ENCODE measurements at places on chromosomes 5 and 9.
A peak's percentile ranks its signal among the peaks of the same experiment; 100 is the strongest.

GRCh38 chr5:13470263-13470662, 474.2 kb downstream of the DNAH5 start:
- no peaks in the 10 kb centered on the region for H3K36me3 ChIP-seq
- no peak for DNase-seq

DNA sequence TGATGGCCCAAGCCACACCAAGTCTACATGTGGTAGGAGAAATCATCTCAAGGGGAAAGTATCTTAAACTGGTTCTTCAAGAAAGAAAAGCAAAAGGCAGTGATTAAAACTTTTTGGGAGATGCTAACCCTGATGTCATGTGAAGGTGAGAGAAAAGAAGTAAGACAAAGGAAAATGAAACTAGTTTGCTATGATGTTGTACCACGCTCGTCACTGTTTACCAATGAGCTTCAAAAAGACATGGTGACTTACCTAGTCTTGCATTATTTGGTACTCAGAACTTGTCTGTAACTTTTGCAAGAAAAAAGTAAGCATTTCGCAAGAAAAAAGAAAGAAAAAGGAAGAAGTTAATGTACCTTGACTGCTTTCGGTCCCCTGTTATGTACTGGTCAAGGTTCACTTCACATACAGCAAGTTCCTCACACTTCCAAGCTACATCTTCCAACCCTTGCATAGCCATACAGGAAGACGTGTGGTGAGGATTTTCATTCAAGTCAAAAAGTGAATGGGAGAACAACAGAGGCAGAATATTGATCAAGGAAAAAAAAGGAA, 739.3 kb downstream of the NR2F1-AS1 start:
- H3K4me3 ChIP-seq: no peak overlapping the region
- H3K4me1 ChIP-seq: no peaks in the 10 kb centered on the region
- no peak overlapping the region for H3K27ac ChIP-seq

DNA sequence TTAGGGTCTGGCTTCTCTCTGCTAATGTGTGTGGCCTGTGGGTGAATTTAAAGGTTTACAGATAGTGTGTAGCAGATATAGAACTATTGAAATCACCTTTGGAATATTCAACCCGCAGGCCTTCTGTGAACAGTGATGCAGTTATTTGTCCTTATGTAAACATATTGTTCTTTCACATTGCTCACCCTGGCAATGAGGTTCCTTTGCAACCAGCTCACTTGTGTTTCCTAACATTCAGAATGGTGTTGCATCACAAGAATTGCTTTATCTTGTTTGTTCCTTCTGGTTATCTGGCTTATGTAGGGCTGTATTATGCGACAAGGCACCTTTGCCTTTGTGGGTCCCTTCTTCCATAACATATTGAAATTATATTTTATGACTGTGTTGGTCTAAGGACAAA, 370.3 kb downstream of the NNT start:
- H3K27me3 ChIP-seq: no peaks in the 10 kb centered on the region
- DNase-seq: no peak
- no peaks in the 10 kb centered on the region for H3K36me3 ChIP-seq
- no peak overlapping the region for H3K4me3 ChIP-seq
- no peak overlapping the region for H3K27ac ChIP-seq

DNA sequence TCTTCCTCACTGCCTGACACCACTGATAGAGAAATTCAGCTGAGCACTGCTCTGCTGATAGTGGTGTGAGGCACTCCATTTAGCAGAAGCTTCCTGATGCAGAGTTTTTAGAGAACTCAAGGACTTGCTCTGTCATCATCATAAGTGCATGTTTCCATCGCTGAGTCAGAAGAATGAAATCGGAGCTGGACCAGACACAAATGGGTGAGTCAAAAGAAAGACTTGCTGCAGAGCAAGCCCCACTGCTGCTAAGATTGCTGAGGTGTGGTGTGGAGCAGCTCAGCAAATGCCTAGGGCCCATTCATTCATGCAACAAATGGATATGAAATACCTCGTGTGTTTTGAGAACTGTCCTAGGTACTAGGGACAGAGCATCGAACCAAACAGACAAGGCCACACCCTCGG, 410.2 kb upstream of the SLC30A5 start:
- no peak overlapping the region for H3K4me3 ChIP-seq
- H3K4me1 ChIP-seq: no peaks in the 10 kb centered on the region
- H3K27ac ChIP-seq: no peak overlapping the region
- no peaks in the 10 kb centered on the region for H3K36me3 ChIP-seq
- no peak for DNase-seq

DNA sequence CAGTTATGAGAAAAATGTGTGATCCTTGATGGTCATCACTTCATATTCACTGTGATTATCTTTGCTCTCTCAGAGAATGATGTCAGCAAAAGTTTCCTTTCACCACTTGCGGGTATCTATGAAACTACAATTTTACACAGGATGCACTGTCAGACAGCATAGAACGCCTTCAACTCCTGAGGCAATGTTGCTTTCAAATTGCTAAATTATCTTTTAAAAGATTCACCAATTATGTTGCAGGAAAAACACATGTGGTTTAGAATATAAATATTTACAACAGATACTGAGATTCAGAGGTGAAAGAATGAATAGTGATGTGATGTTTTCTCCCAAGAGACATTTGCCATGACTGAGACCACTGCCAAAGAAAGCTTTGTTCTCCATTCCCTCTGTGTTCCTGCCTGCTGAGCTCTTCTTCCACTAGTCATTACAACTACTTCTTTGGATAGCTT, 879.8 kb upstream of the DMAC1 start:
- no peaks in the 10 kb centered on the region for H3K4me1 ChIP-seq
- H3K36me3 ChIP-seq: no peaks in the 10 kb centered on the region
- no peak for DNase-seq
- no peak overlapping the region for H3K27ac ChIP-seq

DNA sequence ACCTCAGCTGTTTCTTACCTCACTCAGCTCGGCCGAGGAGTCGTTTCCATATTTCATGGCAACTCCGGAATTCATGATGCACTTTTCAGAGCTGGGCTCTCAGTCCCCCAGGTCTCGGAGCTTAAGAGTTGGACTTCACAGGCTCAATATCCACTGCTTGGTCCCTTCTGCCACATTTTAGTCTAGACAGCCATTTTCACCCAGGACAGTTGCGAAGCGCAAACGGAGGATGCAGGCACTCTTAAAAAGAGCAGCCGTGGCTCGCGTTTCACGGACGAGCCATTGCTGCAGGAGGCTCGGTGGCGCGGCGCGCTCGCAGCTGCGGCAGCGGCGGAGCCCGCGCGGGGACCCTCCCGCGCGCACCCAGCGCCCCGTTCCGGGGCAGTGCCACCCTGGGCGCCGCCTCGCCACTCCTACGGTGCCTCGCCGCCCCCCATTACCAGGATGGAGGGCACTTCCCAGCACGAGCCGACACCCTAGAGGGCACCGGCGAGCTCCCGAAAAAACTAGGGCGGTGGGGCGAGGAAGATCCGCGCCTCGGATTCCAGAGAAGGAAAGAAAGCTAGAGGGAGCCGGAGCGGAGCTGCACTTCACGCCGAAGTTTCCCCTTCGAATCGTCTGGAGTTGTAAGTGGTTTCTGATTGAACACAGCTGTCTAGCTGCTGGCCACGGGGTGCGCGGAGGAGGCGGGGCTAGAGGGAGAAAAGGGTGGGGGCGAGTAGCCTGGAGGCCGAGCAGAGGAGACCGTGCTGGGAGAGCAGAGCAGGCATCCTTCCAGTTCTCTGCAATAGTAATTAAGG, 140.3 kb downstream of the TSSK1B start:
- DNase-seq: peak; percentile 42
- H3K4me3 ChIP-seq: peak overlapping the region; percentile 81
- H3K4me1 ChIP-seq: peaks cover 23% of the 10 kb centered on the region
- peaks cover 32% of the 10 kb centered on the region for H3K27me3 ChIP-seq

DNA sequence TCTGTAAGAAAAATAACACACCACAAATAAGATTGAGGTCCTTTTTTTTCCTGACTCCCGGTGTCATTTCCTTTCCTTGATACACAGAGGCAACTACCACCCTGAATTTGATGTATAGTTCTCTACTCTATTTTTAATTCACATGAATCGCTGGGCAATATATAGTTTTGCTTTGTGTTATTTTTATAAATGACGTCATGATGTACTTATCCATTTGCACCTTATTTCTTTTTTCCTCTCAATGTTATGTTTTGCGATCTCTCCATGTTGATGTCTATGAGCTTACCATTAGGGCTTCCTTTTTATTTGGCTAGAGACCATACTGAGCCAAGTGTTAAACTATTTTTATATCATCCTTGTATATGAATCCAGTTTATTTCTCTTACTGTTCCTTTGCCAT, 175.9 kb downstream of the PAPPA start:
- no peak for DNase-seq
- H3K27me3 ChIP-seq: no peaks in the 10 kb centered on the region
- no peaks in the 10 kb centered on the region for H3K4me1 ChIP-seq

DNA sequence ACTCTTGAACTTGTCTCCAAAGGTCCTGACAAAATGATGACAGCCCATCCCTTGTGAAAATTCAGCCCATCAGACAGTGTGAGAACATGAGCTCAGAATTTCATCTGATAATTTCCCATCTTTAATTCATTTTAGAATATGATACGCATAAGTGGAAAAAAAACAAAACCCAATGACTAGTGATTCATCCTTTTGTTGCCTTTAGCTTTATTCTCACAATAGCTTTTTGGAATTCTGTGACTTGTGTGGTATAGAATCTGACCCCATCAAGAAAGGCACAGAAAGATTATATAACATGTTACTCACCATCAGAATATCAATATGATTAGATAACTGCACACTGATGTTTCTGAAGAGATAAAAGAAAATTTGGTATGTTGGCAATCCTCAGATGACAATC, 16.1 kb upstream of the TMED7 start:
- no peak for DNase-seq
- peaks cover 2% of the 10 kb centered on the region for H3K27me3 ChIP-seq
- no peak overlapping the region for H3K4me3 ChIP-seq
- H3K27ac ChIP-seq: no peak overlapping the region
- no peaks in the 10 kb centered on the region for H3K36me3 ChIP-seq

- no peak overlapping the region for H3K4me3 ChIP-seq
- H3K27me3 ChIP-seq: no peaks in the 10 kb centered on the region
- no peak overlapping the region for H3K27ac ChIP-seq
These were observed 667.2 kb upstream of the ZNF608 start for GRCh38 chr5:125413496-125414274.

DNA sequence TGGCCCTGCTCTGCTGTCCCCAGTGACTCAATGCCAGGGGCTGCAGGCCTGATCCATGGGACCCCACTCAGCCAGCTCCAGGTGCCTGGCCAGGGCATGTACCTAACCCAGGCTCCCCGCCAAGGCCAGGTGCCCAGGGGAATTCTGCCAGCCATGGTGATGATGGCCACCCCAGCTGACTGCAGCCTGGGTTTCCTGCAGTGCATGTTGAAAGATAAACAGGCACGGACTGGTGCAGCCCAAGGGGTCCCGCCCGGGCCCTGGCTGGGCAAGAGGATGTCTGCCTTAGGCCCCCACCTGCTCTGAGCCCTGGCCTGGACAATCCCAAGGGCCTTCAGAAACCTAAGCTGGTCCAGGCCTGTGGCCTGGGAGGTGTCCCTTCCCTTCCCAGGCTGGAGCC, 1.2 kb downstream of the ABCA2 start:
- peaks cover 69% of the 10 kb centered on the region for H3K4me1 ChIP-seq
- DNase-seq: peak; percentile 23
- H3K36me3 ChIP-seq: peaks cover 4% of the 10 kb centered on the region
- peak overlapping the region; percentile 38 for H3K4me3 ChIP-seq
- no peaks in the 10 kb centered on the region for H3K27me3 ChIP-seq

DNA sequence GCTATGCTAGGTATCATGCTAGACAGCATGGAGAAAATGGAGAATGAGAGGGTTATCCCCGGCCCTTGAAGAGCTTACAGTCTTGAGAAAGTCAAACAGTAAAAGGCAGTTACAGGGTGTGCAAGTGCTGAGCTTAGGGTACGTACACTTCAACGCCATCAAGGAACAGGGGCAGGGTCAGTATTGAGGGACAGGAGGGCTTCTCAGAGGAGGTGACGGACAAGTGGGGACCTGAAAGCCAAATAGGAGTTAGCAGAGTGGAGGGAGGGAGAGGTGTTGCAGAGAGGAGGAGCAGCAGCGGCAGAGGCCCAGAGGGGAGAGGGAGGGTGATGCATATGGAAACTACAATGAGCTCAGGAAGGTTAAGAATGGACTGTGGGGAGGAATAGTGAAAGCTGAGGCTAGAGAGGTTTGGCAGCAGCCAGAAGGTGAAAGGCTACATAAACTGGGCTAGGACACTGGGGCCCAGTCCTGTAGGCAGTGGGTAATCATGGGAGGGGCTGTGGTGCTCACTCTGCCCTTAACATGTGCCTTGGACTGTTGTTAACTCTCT, 88.0 kb downstream of the NRG2 start:
- no peaks in the 10 kb centered on the region for H3K27me3 ChIP-seq
- no peaks in the 10 kb centered on the region for H3K4me1 ChIP-seq
- no peaks in the 10 kb centered on the region for H3K36me3 ChIP-seq
- H3K27ac ChIP-seq: no peak overlapping the region
- no peak for DNase-seq

DNA sequence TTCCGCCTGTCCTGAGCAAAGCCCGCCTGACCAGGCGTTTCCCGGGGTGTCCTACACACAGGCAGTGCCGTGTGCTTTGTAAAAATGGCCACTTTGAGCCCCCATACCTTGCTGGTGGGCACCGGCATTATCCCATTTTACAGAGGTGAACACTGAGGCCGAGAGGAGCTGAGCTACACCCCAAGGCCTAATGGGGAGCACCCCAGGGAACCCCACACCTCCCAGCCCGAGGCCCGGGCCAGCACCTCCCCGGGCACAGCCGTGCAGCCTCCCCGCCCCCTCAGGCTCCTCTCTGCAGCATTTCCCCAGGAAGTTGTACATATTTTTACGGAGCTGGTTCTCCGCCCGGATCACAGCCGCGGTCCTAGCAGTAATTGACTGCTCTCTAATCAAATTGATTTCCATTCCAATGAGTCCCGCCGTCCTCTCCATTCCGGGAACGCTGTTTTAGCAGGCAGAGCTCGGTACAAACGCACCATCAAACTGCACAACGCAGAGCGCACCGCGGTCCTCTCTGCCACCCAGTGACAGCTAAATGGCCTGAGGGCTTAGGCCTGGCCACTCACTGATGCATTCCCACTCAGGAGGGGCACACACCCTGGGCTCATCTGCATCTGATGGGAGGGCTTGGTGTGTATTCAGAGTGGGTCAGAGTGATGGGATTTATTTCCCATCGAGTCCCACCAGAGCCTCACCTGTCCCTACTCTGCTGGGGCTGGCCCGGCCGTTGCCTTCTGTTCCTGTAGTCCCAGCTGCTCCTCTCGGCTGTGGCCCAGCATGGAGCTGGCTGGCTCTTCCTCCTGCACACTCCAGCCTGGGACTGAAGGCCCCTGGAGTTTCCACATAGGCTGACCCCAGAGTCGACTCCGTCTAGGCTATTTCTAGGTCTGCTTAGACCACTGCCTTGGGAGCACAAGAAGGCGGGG, 36.2 kb upstream of the UBAC1 start:
- no peak overlapping the region for H3K27ac ChIP-seq
- no peaks in the 10 kb centered on the region for H3K27me3 ChIP-seq
- H3K4me1 ChIP-seq: peaks cover 20% of the 10 kb centered on the region
- no peaks in the 10 kb centered on the region for H3K36me3 ChIP-seq
- no peak overlapping the region for H3K4me3 ChIP-seq

GRCh38 chr9:110604171-110604601, 24.6 kb upstream of the SVEP1 start:
- H3K27ac ChIP-seq: no peak overlapping the region
- H3K4me1 ChIP-seq: no peaks in the 10 kb centered on the region
- no peak for DNase-seq
- H3K36me3 ChIP-seq: no peaks in the 10 kb centered on the region

Measured in natural killer cell (primary cell).